Retina (tissue), 1 donor: ENCODE measurements at places on chromosomes 1 and 21.

DNA sequence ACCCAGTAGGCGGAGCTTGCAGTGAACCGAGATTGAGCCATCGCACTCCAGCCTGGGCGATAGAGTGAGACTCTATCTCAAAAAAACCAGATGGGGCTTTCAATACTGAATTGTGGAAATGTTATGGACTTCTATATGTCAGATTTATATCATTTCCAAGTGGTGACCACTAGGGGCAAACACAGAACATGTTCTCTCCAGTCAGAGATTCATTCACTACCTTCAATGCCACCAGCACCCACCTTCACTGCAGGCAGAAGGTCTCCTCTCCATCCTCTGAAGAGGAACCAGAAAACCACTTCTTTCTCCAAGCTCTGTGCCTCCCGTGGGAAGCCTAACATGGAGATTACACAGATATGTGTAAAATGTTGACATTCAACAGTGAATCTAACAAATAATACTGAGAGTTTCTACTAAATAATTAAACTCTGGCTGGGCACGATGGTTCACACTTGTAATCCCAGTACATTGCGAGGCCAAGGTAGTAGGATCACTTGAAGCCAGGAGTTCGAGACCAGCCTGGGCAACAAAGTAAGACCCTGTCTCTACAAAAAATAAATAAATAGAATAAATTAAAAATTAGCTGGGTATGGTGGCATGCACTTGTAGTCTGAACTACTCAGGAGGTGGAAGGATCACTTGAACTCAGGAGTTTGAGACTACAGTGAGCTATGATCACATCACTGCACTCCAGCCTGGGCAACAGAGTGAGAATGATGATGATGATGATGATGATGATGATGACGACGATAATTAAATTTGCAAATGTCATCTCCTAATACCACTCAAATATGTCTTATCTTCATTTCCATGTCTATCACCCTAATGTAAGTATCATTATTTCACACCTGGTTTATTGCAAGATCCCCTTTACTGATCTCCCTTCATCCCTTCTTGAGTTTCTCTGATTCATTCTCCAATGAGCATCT lies 151.1 kb downstream of the ZNF281 start:
- no peak for DNase-seq

GRCh38 chr1:227661495-227661894 lies 73.6 kb downstream of the JMJD4 start:
- DNase-seq: no peak

DNA sequence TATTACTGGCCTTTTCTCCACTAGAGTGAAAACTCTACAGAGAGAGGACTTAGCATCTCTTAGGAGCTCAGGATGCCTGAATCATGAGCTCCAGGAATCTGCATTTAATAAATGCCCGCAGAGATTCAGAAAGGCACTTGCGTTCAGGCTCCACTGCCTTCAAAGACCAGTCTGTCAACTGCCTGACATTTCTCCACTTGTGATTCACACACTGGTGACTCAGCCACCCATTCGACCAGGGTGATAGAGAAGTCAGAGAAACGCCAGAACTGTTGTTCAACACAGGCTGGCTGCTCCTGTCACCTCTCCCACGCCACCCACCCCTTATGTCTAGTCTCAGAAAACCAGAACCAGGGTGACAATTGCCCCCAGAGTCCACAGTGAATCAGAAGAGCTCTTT lies 26.9 kb upstream of the LBR start:
- DNase-seq: no peak

DNA sequence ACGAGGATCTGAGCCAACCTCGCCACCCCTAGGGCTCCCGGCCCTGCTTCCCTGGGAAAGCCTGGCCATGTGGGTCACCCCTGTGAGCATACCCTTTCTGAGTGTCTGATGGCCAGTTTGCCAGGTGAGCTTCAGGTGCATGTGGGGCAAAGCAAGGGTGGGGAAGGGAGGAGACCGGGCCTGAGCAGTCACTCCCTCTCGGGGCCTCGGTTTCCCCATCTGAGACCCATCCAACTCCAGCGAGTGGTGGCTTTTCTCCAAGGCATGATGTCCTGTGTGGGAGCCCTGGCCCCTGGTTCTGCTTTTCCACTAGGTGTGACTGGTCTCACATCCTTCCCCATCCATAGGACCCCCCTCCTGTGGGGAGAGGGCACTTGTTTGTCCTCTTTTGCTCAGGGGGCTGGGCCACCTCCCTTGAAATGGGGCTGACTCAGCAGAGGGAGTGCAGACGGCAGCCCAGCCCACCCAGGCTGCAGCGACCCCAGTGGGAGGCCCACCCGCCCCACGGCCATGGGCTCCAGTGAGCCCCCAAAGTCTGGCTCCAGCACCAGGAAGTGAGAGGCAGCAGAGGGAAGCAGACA lies 1.7 kb upstream of the WNT9A start:
- no peak for DNase-seq

GRCh38 chr1:233242827-233243483 lies 52.6 kb downstream of the PCNX2 start:
- no peak for DNase-seq

DNA sequence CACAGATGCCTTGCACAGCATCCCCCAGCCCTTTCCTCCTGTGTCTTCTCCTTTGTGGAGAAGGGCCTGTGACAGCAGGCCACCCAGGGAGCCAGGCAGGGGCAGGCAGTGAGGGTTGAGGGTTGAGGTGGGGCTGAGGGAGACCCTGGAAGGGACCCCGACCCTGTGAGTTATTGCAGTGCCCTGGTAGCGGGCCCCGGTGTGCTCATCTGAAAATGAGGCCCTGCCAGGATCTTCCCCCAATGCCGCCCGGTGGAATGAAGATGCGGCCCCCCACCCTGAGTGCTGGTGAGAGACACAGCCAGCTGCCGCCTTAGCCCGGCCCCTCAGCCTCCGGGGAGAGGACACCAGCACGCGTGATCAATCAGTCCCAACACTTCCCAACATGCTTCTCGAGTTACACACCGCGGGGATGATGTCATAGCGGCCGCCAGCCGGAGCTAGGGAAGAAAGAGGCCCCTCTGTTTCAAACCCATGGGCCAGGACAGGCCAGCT lies 36.2 kb upstream of the ACTRT2 start:
- DNase-seq: peak; percentile 70

- no peak for DNase-seq
Measured at GRCh38 chr1:115336741-115337140, 1.3 kb downstream of the NGF start.

- DNase-seq: peak; percentile 69
Measured at GRCh38 chr1:41484402-41485241, at the start of gene EDN2. Gene EDN2, minus strand, starts transcription at chr1:41484683. Its CDS starts 82 bp downstream, at chr1:41484601.

- DNase-seq: no peak
Measured at GRCh38 chr1:167542109-167543032, 11.2 kb downstream of the CREG1 start.
